SJSA1 (cell line): ENCODE measurements at places on chromosomes 2 and 18.

DNA sequence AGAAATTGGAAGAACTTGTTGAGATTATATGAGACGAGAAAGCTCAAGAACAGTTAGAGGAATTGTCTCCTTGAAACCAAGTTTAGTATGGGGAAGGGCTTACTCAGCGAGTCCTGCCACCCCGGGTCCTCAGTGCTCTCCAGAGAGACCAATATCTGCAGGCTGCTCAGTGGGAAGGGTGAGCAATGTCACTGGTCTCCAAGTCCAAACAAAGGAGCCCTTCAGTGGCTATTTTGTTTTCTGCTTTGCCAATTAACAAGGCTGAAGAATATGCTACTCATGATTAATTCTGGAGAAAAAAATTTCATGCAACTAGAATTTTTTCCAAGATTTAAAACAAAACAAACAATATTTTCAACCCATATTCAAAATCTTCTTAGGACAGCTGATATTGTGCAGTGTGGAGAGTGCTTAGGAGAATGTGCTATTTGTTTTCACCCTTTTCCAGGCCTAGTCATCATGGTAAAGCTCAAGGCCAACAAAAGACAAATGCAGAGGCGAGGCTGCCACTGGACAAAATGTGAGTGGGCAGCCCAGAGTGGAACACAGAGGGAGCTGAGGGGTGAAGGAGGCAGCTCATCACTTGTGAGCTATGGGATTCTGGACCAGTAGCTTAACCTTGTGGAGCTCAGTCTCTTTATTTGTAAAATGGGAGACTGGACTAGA is 83.8 kb upstream of the TMEM17 start:
- no peak for DNase-seq

- DNase-seq = peak; percentile 44
Measured at GRCh38 chr2:241680827-241681599, 5.6 kb downstream of the DTYMK start.

DNA sequence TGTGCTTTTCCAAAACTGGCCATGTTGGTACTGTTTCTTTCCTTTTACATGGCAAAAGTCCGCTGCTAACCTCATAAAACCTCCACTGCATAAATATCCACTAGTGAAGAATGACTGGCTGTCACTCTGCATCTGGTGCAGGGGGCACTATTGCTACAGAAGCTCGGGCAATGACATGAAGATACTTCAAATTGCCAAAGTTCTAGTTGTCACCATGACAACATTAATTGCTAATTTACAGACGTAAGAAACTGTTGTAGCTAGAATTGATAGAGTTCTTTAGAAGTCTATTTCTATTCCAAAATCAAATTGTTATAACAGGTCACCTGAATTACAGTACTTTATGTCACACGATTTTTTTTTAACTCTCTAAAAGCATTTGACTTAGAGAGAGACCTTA is 845 bp downstream of the CFAP210 start:
- DNase-seq = no peak

- DNase-seq = no peak
Measured at GRCh38 chr2:141728142-141728541, 402.7 kb downstream of the LRP1B start.

GRCh38 chr2:15049096-15049993 is 416.8 kb downstream of the LRATD1 start:
- no peak for DNase-seq

- peak; percentile 30 for DNase-seq
Measured at GRCh38 chr18:48792611-48793380, 158.0 kb downstream of the SMAD7 start.
